Stimulated activated naive CD8-positive, alpha-beta T cell treated with anti-CD3 and anti-CD28 coated beads, Interleukin-15, amount 100 ng/mL, for 72 hours (primary cell): ENCODE measurements at places on chromosomes 16 and 17.

GRCh38 chr16:86050591-86051367 lies 151.8 kb downstream of the IRF8 start:
- no peak for DNase-seq

DNA sequence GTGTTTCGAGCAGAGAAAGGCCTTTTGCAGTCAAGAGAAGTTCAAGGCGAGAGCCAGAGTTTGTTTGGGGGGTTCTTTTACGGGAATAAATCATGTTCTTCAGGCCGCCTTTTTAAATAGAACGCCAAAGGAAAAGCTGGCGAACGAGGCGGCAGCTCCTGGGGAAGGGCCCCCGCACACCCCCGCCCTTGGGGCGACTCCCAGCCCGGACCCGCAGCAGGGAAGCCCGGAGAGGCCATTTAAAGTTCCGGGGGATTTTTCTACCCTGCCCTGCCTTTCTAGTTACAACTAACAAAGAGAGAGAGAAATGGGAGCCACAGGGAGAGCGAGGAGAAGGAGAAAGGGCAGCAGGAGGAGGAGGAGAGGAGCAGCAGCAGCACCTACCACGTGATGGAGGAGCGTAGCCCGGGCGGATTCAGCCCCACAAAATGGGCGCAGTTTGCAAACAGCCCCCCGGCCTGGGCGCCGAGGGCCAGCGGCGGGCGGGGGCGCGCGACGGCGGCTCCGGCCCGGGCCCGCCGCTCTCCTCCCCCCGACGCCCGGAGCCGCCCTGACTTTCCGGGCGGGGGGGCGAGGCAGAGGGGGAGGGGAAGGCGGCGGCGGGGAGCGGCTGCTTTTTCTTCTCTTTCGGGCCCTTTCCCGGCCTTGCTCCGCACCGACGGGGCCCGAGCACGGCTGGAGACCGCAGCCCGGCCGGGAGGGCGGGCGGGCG lies 634 bp downstream of the KANSL1 start:
- peak; percentile 73 for DNase-seq

GRCh38 chr16:77002644-77003043 lies 188.3 kb upstream of the MON1B start:
- DNase-seq, result no peak

DNA sequence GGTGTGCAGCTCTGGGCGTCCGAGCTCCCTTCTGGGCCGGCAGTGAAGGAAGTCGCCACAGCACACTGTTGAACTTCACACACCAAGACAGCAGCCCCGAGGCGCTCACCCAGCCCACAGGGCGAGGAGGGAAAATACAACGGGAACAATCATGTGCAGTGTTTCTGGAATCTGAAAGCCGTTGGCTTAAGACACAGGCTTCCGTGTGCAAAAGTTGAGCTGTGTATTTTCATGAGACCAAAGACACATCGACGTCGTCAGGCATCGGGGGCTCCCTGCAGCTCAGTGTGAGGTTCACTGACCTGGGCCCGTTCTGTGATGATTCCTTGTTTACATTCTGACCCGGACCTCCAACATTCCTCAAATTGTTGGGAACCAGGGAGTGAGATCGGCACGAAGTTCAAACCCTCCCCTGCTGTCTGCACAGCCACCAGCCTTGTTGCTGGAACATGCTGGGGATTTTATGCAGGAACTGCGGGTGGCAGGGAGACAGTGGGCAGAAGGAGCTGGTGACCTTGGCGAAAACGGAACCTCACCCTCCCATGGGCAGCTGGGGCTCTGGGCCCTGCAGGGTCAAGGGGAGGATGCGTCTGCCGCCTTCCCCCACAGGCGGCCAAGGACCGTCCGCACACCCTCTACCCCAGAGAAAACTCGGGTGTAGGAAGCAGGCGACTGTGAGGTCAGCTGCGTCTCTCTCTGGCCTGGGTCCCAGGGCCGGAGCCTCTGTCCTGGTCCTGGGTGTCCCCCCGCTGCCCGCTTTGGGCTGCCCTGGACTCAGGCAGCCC lies 72.2 kb downstream of the METRNL start:
- no peak for DNase-seq

DNA sequence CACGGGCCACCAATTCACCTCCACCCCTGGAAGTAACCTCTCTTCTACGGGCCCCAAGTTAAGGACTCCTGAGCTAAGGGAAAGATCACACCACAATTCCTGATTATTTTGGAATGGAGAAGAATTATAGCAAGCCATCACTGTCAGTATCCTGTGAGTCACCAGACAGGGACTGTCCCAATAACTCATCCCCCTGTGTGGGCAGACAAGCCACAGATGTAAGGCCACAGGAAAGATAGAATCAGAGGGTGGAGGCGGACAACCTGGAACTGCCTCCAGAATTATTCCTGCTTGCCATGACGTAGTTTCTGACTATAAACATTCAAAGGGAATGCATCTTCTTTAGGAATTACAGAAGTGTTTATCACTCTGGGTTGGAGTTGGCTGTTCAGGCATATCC lies 5.8 kb upstream of the MYO1D start:
- DNase-seq, result no peak
